Type B pancreatic cell (in vitro differentiated cells): ENCODE measurements at places on chromosomes 3 and 15. TPM values are rescaled to one million over a fixed set of nuclear protein-coding genes. Genes with fewer than 3 reads are reported as not detected.
A peak's percentile ranks its signal among the peaks of the same experiment; 100 is the strongest.

DNA sequence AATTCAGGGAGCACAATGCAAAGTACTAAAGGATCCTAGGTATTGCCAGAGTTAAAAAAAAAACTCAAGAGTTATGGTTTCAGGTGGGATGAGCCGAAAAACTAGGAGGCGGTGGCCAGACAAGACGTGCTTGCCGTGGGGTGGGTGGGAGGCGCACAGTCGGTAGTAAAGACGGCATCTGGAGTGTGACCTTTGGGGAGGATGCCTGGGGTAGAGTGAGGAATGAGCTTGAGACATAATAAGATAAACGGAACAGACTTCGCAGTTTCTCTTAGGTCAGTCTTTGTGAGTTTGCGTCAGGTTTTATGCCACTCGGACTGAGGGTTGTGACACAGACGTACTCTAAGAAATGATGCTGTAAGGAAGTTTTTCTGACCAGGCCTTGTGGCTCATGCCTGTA, 139.6 kb downstream of the LRRK1 start:
- H3K27me3 ChIP-seq: no peaks in the 10 kb centered on the region
- H3K4me1 ChIP-seq: peaks cover 3% of the 10 kb centered on the region
- no peak overlapping the region for H3K4me3 ChIP-seq
- peak; percentile 25 for DNase-seq
- H3K36me3 ChIP-seq: peaks cover 9% of the 10 kb centered on the region

GRCh38 chr3:7305561-7305960, 444.6 kb downstream of the GRM7 start:
- H3K4me1 ChIP-seq: peaks cover 4% of the 10 kb centered on the region
- H3K27me3 ChIP-seq: no peaks in the 10 kb centered on the region
- DNase-seq: no peak
- H3K4me3 ChIP-seq: no peak overlapping the region

- peaks cover 3% of the 10 kb centered on the region for H3K27me3 ChIP-seq
- no peak overlapping the region for H3K27ac ChIP-seq
- no peak for DNase-seq
- H3K4me3 ChIP-seq: no peak overlapping the region
- no peaks in the 10 kb centered on the region for H3K36me3 ChIP-seq
Observed at GRCh38 chr3:73213896-73214295, 152.4 kb downstream of the EBLN2 start.

GRCh38 chr3:15562560-15562959, 38.8 kb downstream of the HACL1 start:
- H3K27ac ChIP-seq: peak overlapping the region; percentile 5
- DNase-seq: no peak
- H3K27me3 ChIP-seq: no peaks in the 10 kb centered on the region
- H3K36me3 ChIP-seq: peaks cover 2% of the 10 kb centered on the region
- no peak overlapping the region for H3K4me3 ChIP-seq

GOLGA8G gene
- total RNA-seq: not detected in 2 replicates

DNA sequence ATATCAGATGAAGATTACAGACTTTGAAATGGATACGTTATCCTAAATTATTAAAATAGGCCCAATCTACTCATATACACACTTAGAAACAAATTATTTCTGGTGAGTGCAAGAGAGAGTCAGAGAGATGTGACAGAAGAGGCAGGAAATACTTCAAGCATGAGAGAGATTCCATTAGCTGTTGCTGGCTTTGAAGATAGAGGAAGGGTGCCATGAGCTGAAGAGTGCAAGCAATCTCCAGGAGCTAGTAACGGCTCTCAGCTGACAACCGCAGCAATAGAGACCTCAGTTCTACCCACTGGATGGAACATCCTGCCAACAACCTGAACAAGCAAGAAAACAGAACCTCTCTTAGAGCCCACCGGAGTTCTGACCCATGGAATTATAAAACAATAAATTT, 270.7 kb upstream of the SLITRK3 start:
- no peak overlapping the region for H3K27ac ChIP-seq
- no peak overlapping the region for H3K4me3 ChIP-seq
- H3K4me1 ChIP-seq: no peaks in the 10 kb centered on the region
- no peaks in the 10 kb centered on the region for H3K27me3 ChIP-seq

DNA sequence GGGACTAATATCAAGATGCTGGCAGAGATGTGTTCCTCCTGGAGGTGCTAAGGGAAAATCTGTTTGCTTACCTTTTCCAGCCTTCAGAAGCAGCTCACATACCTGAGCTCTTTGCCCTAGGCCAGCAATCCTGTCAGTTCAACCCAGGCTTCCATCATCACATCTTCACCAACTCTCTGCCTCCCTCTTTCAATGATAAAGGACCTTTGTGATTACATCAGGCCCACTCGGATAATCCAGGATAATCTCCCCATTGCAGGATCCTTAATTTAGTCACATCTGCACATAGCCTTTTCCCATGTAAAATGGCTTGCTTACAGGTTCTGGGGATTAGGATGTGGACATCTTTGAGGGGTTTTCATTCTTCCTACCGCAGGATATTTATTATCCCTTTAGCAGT, 58.3 kb downstream of the NSUN3 start:
- no peak overlapping the region for H3K27ac ChIP-seq
- H3K4me3 ChIP-seq: no peak overlapping the region
- peaks cover 8% of the 10 kb centered on the region for H3K4me1 ChIP-seq
- peaks cover 31% of the 10 kb centered on the region for H3K36me3 ChIP-seq
- no peaks in the 10 kb centered on the region for H3K27me3 ChIP-seq

GOLGA6D gene
- 0.19 TPM in 1 of 2 replicates, not detected in the other for total RNA-seq

IL20RB gene
- 0.31 and 0.56 TPM in 2 replicates for total RNA-seq

TEX55 gene
- total RNA-seq: not detected in 2 replicates

DNA sequence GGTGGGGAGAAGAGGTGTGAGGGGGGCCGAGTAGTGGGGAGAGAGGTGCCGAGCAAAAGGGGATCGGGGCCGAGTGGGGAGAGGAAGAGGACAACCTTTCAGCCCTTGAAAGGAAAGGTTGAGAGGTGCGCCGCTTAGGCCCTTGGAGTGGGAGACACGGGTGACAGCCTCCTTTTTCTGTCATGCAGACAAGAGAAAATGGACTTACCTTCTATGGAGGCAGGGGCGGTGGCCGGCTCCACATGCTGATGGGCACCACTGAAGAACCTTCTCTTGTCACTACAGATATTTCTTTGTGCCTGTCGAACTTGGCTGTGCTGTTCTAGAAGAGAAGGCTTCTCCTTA, 421 bp downstream of the KLHL18 start:
- no peaks in the 10 kb centered on the region for H3K27me3 ChIP-seq
- no peak for DNase-seq
- H3K4me3 ChIP-seq: peak overlapping the region; percentile 99
- peaks cover 14% of the 10 kb centered on the region for H3K4me1 ChIP-seq
- H3K36me3 ChIP-seq: peaks cover 8% of the 10 kb centered on the region

GRCh38 chr3:175484666-175485065, 625.5 kb downstream of the NAALADL2 start:
- no peak overlapping the region for H3K27ac ChIP-seq
- H3K4me3 ChIP-seq: no peak overlapping the region
- no peak for DNase-seq
- no peaks in the 10 kb centered on the region for H3K27me3 ChIP-seq

- no peak for DNase-seq
- H3K36me3 ChIP-seq: no peaks in the 10 kb centered on the region
- peaks cover 86% of the 10 kb centered on the region for H3K27me3 ChIP-seq
- H3K4me1 ChIP-seq: peaks cover 11% of the 10 kb centered on the region
Observed at GRCh38 chr3:147423537-147423797, 14.3 kb downstream of the ZIC1 start.

DNA sequence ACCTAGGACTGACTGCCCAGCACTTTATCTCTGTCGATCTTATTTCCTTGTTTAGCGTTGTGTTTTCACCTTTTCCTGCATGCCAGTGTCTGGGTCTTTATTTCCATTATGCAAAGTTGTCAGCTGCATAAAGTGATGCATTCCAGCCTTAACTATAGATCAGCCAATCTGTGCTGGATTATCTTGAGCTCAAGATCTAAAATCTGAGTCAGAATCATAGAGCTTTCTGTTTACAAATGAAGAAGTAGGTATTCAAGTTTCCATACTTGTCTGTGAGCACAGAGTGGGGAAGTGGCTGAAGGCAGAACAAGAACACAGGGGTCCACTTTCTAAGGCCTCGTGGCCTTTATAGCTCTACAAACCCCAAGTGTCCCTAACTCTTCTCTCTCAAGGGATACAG, 82.4 kb upstream of the PLCL2 start:
- peaks cover 4% of the 10 kb centered on the region for H3K4me1 ChIP-seq
- H3K4me3 ChIP-seq: no peak overlapping the region
- no peak for DNase-seq
- no peak overlapping the region for H3K27ac ChIP-seq
- peaks cover 3% of the 10 kb centered on the region for H3K27me3 ChIP-seq
- no peaks in the 10 kb centered on the region for H3K36me3 ChIP-seq

- no peak for DNase-seq
- H3K27ac ChIP-seq: no peak overlapping the region
- H3K36me3 ChIP-seq: peaks cover 32% of the 10 kb centered on the region
Observed at GRCh38 chr15:80530737-80531365, 126.7 kb downstream of the ARNT2 start.

DNA sequence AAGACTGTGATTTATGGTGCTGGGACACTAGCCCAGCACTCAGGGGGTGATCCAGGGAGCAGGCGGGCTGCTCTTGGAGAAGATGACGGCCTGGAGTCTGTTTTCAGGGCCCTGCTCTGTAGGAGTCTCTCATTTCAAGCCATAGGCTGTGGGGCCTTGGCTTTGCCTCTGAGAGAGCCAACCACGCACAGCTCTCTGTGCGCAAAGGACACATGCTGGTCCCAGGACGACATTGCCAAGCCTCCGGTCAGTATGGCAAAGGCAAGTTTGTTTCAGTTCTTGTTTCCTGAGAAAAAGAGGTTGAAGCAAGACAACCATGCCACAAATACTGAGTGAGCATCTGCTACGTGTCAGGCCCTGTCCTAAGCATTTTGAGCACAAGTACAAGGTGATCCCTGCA, 197.1 kb downstream of the EPHB1 start:
- DNase-seq: no peak
- no peak overlapping the region for H3K4me3 ChIP-seq
- H3K4me1 ChIP-seq: peaks cover 12% of the 10 kb centered on the region
- H3K27me3 ChIP-seq: peaks cover 13% of the 10 kb centered on the region
